CD4-positive, alpha-beta T cell treated with Interleukin-15 for 1 hour (primary cell): ENCODE measurements at places on chromosomes 3 and 15.

GRCh38 chr15:73335026-73335425 lies 33.7 kb downstream of the HCN4 start:
- no peak for DNase-seq

GRCh38 chr15:67101911-67102598 lies 36.7 kb downstream of the SMAD3 start:
- DNase-seq = peak; percentile 47

GRCh38 chr3:163717377-163717776 lies 1360.9 kb downstream of the SI start:
- no peak for DNase-seq

GRCh38 chr3:135650309-135650708 lies 315.2 kb upstream of the PPP2R3A start:
- DNase-seq = no peak

- no peak for DNase-seq
Measured at GRCh38 chr3:190384309-190384756, 3.6 kb upstream of the CLDN16 start.

DNA sequence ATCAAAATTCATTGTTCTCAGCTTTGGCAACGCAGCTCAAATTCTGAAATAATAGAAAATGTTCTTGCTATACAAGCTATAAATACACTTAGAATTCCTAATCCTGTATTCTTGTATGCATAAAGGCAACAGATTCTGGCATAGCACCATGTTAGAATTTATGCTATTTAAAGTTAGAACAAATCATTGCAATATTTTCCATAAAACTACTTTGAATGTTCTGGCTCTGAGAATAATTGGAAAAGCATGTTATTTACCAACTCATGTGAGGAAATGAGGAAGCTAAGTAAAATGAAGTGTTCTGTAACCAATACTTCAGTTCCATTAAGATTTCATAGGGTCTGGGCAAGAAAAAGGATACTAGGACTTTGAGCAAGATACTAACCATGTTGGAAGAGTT lies 888.9 kb downstream of the SQOR start:
- DNase-seq = no peak

- DNase-seq = no peak
Measured at GRCh38 chr15:74502301-74502700, 38.7 kb upstream of the ARID3B start.

DNA sequence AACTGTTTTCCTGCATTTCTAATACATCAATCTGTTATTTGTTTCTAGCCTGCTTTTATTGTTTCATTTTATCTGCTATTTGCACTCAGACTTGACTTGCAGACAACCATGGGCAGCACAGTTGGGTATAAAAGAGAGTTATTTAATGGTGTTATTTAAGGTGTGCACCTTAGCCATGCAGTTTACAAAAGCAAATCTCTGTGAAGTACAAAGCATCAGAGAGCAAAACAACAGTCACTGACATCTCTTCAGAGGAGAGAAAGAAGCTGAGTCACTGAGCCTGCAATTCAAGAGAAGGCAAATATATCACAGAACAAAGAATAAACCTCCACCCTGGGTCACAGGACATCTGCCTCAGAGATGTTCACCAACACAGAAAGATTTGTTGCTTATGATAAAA lies 255.9 kb upstream of the ICE2 start:
- DNase-seq = no peak

DNA sequence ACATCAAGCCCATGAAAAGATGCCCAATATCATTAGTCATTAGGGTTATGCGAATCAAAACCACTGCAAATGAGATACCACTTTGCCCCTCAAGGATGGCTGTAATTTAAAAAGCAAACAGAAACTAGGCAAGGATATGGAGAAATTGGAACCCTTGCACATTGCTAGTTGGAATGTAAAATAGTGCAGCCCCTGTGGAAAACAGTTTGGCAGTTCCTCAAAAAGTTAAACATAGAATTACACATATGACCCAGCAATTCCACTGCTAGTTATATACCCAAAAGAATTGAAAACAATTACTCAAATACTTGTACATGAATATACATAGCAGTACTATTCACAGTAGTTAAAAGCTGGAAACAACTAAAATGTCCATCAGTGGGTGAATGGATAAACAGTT lies 186.8 kb upstream of the CGNL1 start:
- no peak for DNase-seq

- peak; percentile 67 for DNase-seq
Measured at GRCh38 chr3:5188419-5189221, 1.1 kb downstream of the EDEM1 start.

DNA sequence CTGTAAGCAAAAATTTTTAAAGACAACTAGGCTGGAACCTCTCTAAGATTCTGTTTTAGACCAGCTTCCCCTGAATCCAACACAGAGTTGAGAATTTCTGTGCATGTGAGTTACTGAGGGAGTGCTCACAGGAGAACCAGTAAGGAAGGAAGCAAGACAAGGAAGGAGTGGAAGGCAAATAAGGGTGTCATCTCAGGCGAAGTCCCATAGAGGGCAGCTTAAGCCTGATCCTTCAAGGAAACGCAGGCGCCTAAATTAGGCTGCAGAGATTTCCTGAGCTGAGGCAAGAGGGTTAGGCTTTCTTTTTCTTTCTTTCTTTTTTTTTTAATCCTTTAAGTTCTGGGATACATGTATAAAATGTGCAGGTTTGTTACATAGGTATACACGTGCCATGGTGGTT lies 36.2 kb upstream of the COL6A6 start:
- no peak for DNase-seq

GRCh38 chr15:64089543-64090280 lies 3.9 kb downstream of the CIAO2A start:
- DNase-seq = peak; percentile 55

DNA sequence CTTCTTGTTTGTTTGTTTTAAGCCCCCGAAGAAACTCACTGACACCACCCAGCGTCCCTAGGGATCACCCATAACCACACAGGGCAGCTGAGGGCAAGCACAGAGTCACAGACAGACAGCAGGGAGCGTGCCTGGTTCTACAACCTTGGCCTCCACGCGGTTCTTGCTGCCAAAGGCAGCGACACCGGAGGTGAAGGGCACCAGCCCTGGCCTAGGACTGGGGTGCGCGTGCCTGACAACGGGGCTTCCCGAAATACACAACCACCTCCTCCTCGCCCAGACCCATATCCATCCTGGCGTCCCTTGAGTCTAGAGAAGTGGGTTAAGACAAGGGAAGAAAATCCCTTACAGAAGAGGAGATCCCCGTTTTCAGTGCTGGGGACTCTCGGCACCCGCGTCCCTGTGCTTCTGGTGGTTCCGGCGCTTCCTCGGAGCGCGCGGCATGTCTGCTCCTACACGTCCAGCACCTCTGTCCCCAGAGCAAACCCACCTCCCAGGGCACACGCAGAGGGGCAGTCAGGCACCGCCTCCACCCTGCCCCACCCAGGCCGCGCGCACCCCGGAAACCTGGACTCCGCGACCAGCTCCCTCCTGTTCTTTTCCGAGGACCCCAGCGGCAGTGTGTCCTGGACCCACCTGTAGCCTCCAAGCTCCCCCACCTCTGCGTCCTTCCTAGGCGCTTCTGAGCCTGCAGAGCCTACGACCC lies 911 bp downstream of the RFTN1 start:
- peak; percentile 73 for DNase-seq

- no peak for DNase-seq
Measured at GRCh38 chr3:9682096-9682495, 21.5 kb upstream of the CPNE9 start.

GRCh38 chr3:11168881-11169805 lies 14.8 kb downstream of the HRH1 start:
- DNase-seq = no peak
